ENCODE measurements at places on chromosomes 2 and 18.

- DNase-seq: no peak
These were observed 27.3 kb upstream of the SPOPL start for GRCh38 chr2:138474100-138474825.

DNA sequence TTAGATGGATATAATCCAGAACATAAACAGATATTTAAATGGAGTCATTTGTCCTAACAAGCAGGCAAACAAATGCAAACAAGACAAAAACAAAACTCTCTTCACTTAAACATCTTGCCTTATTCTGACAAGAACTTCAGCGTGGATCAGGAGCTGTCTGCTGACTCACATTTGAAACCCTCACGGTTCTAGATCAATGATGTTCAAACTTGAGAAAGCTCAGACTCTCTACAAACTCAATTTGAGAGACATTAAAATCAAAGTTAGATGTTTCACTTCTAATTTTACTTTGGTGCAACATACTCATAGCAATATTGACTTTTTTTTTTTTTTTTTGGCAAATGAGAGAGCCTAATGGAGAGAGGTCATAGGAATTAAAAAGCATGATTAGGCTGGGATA is 362.8 kb upstream of the SLC14A2 start:
- no peak for DNase-seq

GRCh38 chr2:25109822-25110221 is 58.6 kb downstream of the POMC start:
- DNase-seq: no peak

DNA sequence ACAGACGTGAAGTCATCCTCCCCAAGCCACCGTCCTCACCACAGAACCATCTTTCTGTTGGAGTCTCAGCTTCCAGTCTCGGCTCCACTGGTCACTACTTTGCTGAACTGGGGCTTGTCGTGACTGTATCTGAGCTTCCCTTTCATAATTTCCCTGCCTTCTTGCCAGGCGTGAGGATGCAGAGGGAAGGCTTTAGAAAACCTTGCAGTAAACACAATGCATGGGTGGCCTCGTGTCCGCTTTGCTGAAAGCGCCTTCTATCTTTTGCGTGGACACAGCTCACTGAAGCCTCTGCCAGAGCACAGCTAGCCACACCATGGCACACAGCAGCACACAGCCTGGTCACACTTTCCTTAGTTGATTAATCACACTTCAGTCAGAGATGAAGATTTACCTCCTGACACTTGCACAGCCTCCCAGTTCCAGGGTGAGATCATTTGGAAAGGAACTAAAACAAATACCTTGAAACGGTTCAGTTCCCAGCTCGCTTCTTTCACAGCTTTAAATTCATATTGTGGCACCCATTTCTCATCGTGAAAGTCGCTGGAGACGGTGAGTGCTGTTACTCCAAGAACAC is 2.8 kb upstream of the GPR45 start:
- DNase-seq: no peak

- no peak for DNase-seq
These were observed 14.5 kb upstream of the PLA2R1 start for GRCh38 chr2:160076914-160077313.

GRCh38 chr2:231321021-231321420 is 74.5 kb upstream of the B3GNT7 start:
- no peak for DNase-seq

DNA sequence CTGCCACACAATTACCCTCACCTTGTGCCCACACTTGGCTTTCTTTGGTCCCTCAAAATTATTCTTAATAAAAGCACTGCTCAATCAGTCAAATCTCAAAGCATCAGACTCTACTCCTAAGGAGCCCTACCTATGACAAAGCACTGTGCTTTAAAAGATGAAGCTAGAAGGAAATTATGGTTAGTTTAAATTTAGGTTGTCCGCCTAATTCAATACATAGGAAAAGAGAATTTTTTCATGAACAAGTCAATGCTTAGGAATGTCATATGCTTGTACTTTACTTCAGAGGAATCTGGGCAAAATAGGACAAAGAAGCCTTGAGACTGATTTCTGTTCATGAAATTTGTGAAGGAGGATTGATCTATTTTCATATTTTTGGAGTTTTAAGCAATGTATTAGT is 726.4 kb upstream of the CDH2 start:
- DNase-seq: no peak

DNA sequence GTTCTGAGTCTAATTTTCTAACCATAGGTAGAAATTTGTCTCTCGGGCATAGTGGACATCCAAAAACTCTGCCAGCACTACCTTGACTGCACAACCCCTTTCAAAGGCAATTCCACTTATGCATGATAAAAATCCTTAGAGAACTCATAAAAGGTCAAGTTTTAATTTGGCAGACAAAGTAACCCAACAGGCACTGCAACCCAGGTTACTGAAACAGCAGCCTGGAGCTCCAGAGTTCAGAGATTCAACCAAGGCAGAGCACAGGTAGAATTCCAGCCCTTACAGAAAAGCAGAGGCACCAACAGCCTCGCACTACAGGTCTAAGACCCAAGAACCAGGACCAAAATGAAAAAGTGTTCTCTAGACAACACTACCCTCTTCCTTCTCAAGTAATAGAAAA is 1.8 kb downstream of the DTNB start:
- no peak for DNase-seq

GRCh38 chr18:57644540-57644939 is 22.9 kb upstream of the NARS1 start:
- no peak for DNase-seq

DNA sequence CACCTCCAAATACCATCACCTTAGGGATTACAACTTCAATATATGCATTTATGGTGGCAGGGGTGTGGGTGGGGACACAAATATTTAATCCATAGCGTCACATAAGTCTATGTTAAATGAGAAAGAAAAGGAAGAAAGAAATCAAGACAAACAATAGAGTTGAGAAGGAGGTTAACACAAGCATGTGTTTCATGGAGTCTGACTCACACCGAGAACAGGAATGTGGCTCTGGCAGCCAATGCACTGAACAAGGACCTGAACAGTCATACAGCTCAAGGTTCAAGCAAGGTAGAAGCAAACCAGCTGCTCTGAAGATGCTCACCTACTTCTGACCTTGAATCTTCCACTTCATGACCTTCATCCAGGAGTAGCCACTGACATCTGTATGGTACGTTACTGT is 36.2 kb upstream of the LPIN1 start:
- DNase-seq: no peak

DNA sequence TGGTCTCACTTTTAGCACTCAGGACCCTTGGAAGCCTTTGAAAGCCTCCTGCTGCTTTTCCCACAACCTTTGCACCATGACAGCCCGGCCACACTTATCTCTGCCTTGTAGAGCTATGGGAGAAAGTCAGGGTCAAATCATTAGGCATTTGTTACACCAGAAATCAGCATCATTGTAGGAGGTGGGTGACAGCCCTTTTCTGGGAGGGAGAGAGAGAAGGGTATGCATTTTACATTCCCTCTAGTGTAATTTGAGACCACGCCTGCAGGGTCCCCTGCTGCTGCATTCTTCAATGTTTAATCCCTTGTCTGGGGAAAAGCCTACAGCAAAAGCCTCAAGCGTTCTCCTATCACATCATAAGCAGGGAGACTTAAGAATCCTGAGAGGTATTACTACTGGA is 766.8 kb upstream of the FAM98A start:
- DNase-seq: no peak

DNA sequence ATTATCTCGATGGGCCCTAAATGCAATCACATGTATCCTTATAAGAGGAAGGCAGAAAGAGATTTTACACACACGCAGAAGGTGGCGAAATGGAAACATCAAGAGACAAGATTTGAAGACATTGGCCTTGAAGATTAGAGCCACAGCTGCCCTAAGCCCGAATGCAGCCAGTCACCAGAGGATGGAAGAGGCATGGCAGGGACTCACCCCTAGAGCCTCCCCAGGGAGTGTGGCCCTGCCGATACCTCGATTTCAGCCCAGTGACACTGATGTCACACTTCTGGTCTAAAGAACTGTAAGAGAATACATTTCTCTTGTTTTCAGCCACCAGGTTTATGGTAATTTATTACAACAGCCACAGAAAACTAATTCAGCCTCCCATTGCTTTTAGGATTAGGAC is 17.4 kb downstream of the TTC39C start:
- no peak for DNase-seq

DNA sequence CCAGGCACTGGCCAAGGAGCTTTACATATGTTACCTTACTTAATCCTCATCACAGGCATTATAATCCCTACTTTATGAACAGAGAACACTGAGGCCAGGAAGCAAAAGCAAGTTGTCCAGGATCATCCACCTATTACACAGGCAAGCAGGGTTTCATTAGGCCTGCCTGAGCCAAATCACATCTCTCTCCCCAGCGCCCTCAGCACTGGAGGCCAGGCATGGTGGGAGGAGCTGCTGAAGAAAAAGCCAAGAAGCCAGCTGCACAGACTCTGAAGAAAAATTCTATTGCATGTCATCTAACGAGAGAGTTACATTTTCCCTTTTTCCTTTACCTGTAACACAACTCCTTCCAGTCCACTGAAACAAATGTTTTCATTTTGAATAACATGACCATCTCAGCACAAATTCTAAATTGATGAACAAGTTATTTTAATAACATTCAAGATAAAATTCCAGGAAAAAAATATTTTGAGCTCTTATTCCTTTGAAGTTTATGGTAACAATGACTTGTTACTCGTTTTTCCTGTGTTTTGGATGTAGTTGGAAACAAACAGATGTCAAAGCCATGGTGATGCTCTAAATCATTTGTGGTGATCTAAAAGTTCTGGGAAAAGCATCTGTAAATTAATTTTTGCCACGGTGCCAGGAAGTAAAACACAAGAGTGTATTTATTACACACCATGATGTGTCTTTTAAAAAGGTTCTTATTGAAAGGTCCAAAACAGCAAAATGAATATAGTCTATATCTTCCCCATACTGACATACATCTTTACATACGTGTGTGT is 139.0 kb upstream of the ITGB6 start:
- DNase-seq: no peak

- DNase-seq: no peak
These were observed 1322.1 kb upstream of the ZEB2 start for GRCh38 chr2:145841973-145842372.

DNA sequence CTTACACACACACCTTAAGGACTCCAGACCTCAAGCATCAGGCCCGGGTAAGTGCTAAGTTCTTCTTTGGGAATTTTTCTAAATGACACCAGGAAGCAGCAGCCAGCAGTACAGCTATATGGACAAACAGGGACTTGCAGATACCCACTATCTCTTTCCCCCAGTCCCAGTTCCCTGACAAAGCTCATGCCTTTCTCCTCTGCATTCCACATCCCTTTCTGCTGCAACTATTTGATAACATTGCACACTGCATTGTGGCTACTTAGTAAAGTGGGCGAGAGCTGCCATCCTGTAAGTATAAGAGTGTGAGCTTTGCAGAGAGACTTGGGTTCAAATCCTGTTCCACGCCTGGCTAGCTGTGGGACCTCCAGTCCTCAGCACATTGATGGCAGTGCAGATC is 14.0 kb upstream of the CD226 start:
- no peak for DNase-seq

DNA sequence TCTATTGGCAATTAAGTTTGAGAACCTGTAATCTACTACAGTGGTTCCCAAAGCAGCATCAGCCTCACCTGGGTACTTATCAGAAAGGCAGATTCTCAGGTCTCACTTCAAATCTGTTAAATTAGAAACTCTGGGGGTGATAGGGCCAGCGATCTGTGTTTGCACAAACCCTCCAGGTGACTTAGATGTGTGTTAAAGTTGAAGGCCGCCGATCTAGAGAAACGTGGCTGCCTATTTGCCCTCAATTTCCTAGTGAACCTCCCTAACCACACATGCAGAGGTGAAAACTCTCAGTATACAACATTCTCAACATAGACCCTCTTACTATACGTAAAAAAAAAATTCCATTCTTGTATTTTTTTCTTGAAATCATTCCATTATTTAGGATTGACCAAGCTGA is 14.2 kb downstream of the KLHL41 start:
- DNase-seq: no peak

DNA sequence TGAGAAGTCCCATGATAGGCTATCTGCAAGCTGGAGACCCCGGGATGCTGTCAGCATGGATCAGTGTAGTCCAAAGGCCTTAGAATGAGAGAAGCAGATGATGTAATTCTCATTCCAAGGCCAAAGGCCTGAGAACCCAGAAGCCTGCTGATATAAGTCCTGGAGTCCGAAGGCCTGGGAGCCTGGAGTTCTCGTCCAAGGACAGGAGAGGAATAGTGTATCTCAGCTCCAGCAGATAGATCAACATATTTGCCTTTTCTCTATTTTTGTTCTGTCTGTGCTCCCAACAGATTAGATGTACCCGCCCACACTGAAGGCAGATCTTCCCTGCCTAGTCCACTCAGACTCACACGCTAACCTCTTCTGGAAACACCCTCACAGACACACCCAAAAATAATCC is 454.9 kb upstream of the CHAC2 start:
- DNase-seq: no peak

- no peak for DNase-seq
These were observed 361.2 kb upstream of the GALNT5 start for GRCh38 chr2:156896294-156896693.

GRCh38 chr2:182951948-182952663 is 85.7 kb upstream of the FRZB start:
- DNase-seq: no peak

- DNase-seq: no peak
These were observed at the start of gene PROM2 for GRCh38 chr2:95274291-95275150. Gene PROM2 (plus strand): TSS chr2:95274449. CDS start chr2:95274586, 137 bp downstream.

DNA sequence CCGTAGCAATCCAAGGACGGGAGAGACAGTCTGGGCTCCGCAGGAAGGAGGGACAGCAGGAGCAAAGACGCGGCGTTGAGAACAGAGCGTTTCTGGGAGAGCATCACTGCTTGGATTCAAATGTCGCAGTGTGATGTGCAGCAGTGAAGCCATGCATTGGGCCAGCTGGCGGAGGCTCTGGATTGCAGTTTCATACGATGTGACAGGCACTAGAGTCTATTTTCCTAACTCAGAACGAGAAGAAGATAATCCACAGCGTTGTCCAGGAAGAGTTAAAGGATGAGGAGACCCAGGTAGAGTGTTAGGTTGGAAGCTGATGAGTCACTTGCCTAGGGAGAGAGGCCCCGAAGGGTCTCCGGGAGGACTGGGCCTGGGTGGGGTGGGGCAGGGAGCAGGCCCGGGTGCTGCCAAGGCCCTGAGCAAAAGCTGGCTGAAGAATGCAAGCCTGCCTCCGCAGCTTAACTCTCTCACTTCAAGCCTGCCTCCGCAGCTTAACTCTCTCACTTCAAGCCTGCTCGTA is 17.7 kb upstream of the SEMA4C start:
- no peak for DNase-seq

DNA sequence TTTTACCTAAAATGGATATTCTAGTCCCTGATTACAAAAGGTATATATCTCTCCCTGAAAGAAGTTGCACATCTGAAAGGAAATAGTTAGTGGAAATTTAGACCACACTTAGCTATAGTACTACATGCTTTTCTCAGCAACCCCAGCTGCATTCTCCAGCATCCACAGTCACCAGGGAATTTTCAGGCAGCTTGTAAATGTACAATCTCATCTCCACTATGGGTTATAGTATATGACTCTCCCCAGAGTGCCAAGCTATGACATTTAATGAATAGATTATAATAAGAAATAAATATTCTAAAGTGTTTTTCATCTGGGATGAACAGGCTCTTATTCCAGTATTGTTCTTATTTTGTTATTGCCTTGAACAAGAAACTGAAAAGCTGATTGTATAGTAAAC is 197.6 kb upstream of the HNRNPA3 start:
- DNase-seq: no peak

GRCh38 chr2:88016960-88017779 is 823 bp upstream of the RNU2-63P start:
- DNase-seq: no peak
